Psoas muscle (tissue), 8 donors: ENCODE measurements at places on chromosomes 6 and 20. TPM values are rescaled to one million over a fixed set of nuclear protein-coding genes. Genes with fewer than 3 reads are reported as not detected.
A peak's percentile ranks its signal among the peaks of the same experiment; 100 is the strongest.

The COL12A1 gene
- total RNA-seq: 22.5 TPM

- DNase-seq: no peak
Measured at GRCh38 chr20:48444249-48444648, 383.6 kb downstream of the PREX1 start.

DNA sequence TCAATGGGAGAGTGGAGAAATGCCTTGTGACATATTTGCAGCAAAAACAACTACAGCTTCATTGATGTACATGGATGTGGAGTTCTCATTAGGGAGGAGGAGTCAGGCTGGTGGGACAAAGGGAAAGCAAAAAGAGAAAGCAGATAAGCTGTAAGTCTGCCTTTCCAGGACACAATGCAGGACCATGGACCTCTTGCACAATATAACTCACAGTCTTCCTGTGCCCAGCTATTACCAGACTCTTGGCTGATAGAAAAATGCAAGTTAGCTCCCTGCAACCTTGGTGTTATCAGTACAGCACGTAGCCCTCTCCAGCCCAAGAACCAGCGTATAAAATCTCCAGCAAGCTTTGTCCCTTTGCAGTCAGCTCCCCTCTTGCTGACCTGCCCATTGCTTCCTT, 232.3 kb downstream of the NFATC2 start:
- no peak for DNase-seq

- no peak for DNase-seq
Measured at GRCh38 chr20:31770243-31770642, 31.2 kb downstream of the TPX2 start.

GRCh38 chr6:168206186-168206585, 113.4 kb downstream of the DACT2 start:
- peak; percentile 32 for DNase-seq

DNA sequence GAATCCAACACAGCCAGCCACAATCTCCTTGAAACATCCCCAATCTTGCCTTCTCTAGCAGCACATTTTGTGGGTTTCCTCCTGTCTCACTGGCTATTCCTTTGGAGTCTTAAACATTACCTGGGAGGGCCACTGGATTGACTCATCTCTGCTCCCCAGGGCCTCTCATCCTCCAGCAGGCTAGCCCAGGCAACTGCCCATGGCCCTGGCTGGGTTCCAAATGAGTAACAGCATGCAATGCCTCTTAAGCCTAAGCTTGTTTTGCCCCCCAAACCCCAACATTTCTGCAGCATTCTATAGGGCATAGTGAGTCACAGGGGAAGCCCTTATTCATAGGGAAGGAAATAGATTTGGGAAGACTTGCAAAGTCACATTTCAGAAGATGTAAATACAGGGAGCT, 204.9 kb downstream of the FOXA2 start:
- no peak for DNase-seq

GRCh38 chr6:163814494-163815364, 400.2 kb downstream of the QKI start:
- peak; percentile 71 for DNase-seq
